ENCODE measurements at places on chromosomes 1 and 21.

GRCh38 chr1:98287626-98288025 lies 366.8 kb upstream of the DPYD start:
- no peak for DNase-seq

GRCh38 chr1:25530186-25531081 lies 13.0 kb upstream of the LDLRAP1 start:
- no peak for DNase-seq

- no peak for DNase-seq
Observed at GRCh38 chr21:43772425-43772821, 3.7 kb downstream of the CSTB start.

DNA sequence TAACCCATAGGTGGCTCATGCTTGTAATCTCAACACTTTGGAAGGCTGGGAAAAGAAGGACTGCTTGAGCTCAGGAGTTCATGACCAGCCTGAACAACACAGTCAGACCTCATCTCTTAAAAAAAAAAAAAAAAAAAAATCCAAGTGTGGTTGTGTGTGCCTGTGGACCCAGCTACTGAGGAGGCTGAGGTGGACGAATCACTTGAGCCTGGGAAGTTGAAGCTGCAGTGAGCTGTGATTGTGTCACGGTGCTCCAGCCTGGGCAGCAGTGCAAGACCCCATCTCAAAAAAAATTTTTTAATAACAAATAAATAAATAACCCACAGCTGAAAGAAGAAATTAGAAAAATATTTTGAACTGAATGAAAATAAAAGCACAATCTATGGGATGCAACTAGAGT lies 13.8 kb downstream of the INTS7 start:
- no peak for DNase-seq

- no peak for DNase-seq
Observed at GRCh38 chr1:225767634-225768540, 9.7 kb upstream of the SRP9 start.

DNA sequence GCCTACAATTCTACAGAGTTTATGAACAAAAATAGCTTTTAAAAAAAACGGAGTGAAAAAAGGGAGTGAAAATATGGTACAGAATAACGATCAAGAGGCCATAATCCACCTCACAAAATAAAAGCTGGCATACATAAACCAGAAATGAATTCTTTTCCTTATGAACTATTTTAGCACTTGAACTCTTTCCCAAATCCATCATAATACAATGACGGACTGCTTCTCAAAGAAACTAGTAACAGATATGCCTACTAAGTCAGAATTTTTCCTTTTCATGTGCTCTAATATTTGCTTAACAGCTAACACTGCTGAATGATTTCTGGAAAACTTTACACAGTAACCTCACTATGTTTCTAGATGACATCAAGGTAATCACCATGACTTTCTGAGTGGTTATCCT lies 144.0 kb downstream of the EIF4G3 start:
- DNase-seq, result no peak

GRCh38 chr1:180636138-180636537 lies 4.3 kb downstream of the XPR1 start:
- DNase-seq, result no peak
